NCI-H1930 (cell line): ENCODE measurements at places on chromosomes 2 and 18.

DNA sequence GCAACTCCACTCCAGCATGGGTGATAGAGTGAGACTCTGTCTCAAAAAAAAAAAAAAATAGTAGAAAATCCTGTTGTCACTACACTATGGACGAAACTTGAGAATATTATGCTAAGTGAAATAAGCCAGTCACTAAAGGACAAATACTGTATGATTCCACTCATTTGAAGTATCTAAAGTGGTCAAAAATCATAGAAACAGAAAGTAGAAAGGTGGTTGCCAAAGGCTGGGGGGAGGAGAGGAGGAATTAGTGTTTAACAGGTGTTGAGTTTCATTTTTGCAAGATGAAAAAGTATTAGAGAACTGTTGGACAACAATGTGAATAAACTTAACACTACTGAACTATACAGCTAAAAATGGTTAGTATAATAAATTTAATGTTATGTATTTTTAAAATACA, 18.8 kb upstream of the RMP24 start:
- no peak for DNase-seq

DNA sequence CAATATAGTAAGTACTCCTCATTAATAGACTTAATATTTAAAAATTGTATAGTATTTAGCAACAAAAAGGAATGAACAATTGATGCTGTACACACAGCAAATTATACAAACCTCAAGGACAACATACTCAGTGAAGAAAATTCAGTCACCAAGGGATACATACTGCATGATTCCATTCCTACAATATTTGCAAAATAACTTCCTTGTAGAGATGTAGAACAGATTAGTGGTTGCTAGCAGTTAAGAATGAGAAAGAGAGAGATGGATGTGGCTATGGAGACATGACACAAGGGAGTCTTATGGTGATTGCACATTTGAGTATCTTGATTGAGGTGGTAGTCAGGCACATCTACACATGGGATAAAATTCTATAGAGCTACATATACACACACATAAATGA, 26.0 kb downstream of the COL3A1 start:
- DNase-seq = no peak

DNA sequence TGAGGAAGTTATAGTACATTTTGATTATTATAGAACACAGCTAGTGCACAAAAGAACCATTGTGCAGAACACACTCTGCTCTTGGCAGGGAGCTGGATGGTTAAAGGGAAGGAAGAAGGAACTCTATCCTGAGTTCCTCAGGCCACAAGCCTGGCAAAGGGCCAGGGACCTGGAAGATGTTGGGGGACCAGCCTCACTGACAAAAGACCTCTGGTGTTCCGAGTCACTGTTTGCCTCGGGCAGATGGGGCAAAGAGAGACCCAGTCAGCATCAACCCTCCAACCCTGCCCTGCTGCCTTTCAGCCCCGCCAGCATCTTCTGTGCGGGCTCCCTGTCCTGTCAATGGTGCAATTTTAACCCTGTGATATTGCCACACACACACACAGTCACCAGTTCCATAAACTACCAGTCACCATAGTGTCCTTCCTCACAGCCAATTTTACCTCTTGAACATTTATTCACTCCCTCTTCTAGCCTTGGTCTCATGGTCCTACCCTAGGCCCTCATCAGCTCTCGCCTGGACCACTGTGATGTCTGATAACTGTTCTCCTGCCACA, 21.9 kb downstream of the NEMP2 start:
- no peak for DNase-seq

DNA sequence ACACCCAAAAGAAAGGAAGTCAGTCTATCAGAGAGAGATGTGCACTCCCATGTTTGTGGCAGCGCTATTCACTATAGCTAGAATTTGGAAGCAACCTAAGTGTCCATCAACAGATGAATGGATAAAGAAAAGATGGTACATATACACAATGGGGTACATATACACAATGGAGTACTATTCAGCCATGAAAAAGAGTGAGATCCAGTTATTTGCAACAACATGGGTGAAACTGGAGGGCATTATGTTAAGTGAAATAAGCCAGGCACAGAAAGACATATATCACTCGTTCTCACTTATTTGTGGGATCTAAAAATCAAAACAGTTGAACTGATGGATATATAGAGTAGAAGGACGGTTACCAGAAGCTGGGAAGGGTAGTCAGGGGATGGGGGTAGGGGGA, 99.9 kb upstream of the ZNF516 start:
- no peak for DNase-seq

GRCh38 chr2:19473350-19473749, 114.9 kb upstream of the OSR1 start:
- no peak for DNase-seq

GRCh38 chr2:9685637-9686036, 54.8 kb upstream of the YWHAQ start:
- DNase-seq = no peak

DNA sequence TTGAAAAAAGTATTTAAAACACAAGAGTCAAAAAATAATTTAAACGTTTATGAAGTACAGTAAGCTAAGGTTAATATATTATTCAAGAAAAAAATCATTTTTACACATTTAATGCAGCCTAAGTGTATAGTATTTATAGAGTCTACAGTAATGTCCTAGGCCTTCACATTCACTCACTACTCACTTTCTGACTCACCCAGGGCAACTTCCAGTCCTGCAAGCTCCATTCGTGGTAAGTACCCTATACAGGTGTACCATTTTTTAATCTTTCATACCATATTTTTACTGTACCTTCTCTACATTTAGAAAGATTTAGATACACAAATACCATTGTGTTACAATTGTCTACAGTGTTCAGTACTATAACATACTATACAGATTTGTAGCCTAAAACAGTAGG, 20.9 kb upstream of the RPRD1A start:
- DNase-seq = no peak

- no peak for DNase-seq
Observed at GRCh38 chr2:143379955-143380354, 250.7 kb downstream of the ARHGAP15 start.

DNA sequence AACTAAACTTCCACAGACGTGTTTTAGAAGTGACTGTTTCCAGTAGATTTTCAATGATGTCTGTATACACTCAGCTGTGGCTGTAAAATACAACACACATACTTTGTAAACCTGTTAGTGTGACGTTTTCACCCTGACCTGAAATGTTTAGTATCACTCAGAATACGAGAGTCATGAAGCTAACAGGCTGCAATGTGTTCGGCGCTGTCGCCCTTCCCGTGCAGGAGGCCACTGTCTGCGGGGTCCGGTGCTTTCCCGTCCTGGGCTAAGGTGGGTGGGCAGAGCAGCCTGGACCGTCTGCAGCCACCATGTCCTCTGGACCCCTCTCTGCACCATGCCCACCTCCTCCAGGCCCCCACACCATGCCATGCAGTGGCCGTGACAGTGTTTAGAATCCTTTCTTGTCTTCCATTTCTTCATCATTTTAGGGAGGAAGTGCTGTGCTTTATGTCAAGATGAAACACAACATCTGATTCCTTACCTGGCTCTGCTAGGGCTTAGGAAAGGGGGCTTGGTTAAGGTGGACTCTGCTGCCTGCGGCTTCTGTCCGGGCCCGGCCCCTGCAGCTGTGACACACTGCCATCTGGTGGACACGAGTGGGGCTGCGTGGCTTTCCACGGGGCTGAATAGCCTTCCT, 53.8 kb upstream of the RBM44 start:
- peak; percentile 36 for DNase-seq

DNA sequence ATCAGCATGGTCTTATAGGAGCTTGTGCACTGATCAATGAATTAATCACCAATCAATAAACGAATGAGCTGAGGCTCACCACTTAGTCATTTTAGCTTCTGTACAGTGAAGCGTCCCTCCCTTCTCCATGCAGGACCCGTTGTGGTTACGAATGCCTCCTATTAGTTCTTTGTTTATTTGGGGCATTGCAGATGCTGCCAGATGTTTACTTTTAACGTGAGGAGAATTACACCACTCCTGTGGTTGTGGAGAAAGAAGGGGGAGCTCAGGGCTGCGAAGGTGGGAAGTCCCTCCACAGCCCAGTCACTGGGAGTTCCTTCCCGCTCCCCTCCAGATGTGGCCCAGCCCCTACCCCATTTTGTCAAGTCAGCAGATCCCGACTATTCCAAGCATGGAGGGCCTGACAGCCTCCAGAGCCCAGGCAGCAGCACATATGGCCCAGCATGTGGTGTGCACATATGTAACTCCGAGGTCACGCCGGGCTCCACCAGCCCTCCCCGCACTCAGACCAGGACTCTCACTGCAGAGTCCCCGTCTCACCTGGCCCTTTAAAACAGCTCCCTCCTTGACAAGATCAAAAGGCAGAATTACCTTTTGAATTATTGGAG, 20.9 kb downstream of the PKDCC start:
- no peak for DNase-seq

DNA sequence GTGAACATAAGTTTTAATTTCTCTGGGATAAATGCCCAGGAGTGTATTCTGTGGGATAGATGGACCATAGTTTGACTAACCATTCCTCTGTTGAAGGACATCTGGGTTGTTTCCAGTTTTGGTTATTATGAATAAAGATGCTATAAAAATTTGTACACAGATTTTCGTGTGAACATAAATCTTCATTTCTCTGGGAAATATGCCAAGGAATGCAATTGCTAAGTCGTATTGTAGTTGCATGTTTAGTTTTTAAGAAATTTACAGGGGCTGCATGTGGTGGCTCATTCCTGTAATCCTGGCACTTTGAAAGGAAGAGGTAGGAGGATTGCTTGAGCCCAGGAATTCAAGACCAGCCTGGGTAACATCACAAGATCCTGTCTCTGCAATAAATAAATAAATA, 6.9 kb upstream of the SLC11A1 start:
- DNase-seq = no peak

- no peak for DNase-seq
Observed at GRCh38 chr2:28085201-28085600, 194.7 kb downstream of the BABAM2 start.

DNA sequence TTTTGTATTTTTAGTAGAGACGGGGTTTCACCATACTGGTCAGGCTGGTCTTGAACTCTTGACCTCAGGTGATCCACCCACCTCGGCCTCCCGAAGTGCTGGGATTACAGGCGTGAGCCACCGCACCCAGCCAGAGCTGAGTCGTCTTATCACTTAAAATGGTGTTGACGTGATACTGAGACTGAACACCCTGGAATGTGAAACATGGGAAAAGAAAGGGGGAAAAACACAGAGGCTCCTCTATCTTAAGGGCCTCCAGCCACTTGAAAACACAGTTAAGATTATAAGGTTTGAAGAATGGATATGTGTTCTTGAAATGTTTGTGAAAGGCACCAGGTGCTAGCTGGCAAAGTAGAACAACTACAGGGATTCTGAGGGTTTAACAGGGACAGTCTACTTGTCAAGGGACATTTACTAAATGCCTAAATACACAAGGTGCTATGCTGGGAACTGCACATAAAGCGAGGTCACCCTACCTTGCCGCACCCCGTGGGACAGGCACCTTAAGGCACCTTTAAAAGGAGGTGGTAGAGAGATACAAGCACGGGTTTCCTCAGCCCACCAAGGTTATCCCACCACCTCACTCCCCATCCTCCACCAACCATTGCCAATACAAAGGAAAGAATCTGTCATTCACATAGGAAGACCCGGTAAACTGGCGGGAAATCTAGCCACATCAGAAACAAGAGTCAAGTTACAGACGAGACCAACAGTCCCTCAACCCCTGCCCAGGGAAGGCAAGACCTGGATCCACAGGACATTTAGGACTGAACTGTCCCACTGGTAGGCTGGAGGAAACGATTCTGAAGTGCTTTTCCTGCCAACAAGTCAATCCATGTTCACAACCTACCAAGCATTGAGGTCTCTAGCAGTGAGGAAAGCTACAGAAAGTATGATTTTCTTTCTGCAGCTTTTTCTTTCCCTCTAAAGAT, 43.4 kb downstream of the STK39 start:
- DNase-seq = no peak

GRCh38 chr2:190158798-190159434, 96.4 kb upstream of the MSTN start:
- DNase-seq = no peak

DNA sequence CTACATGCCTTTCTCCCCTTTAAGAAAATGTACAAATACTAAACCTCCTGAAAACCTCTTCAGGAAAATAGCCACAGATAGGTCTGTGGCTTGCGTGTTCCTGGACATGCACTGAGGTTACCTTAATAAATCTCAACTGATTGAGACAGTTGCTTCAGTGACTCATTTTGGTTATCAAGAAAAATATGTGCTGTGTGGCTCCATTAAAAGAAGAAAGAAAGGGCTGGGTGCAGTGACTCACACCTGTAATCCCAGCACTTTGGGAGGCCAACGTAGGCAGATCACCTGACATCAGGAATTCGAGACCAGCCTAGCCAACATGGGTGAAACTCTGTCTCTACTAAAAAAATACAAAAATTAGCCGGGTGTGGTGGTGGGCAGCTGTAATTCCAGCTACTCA, 27.1 kb downstream of the CREG2 start:
- DNase-seq = no peak

DNA sequence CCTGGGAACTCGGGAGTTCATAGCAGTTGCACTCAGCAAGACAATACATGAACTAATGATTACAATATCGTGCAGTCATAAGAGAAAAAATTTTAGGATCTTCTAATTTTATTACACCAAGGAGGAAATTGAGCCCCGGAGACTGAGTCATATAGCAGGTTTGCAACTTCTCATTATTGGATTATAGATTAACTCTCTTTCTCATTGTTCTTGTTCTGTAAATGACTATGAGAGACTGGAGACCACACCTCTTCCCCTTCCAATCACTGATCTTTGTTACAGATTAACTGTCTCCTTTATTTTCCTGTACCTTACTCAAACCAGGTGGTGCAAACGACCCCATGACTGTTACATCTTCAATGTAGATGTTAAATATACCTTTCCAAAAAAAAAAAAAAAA, 435.8 kb upstream of the DDX18 start:
- no peak for DNase-seq

DNA sequence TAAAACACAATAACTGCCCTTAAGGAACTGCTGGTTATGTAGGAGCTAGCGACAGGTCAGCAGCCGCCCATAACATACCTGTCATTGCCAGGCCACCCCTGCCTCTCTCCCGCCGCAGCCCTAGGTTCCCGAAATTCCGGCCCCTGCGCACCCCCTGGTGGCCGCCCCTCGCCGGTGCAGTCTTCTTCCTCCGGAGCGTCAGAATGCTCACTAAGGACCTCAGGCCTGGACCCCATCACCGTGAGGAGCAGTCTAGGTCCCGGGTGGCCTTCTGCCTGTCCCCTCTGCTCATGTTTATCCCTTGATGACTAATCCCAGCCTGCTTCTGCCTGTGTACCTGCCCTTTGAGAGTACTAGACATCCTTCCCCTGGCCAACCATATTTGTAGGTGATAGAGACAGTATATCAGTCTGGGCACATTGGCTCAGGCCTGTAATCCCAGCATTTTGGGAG, 115.7 kb upstream of the SLC1A4 start:
- DNase-seq = peak; percentile 20

DNA sequence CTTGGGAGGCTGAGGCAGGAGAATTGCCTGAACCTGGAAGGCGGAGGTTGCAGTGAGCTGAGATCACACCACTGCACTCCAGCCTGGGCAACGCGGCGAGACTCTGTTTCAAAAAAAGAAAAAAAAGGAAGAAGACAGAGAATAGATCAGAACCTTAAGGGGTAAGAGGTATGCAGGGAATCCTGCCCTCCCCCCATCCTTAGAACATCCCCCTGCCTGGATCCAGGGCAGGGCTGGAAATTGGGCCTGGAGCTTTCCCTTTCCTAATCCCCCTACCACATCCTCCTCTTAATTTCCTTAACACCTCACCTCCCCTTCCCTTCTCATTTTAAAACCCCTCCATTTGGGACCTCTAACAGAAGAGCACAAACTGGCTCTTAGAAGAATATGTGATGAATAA, 56.5 kb downstream of the RNU4ATAC start:
- no peak for DNase-seq

- DNase-seq = no peak
Observed at GRCh38 chr2:151192681-151193080, 69.0 kb downstream of the RBM43 start.

GRCh38 chr2:39838589-39838988, 59.5 kb upstream of the THUMPD2 start:
- DNase-seq = no peak
